Ureter (tissue), 1 donor: ENCODE measurements at places on chromosomes 4 and X.

GRCh38 chr4:8553991-8554405, 26.2 kb upstream of the GPR78 start:
- DNase-seq, result no peak

GRCh38 chr4:7340553-7341433, 93.9 kb downstream of the PSAPL1 start:
- no peak for DNase-seq

DNA sequence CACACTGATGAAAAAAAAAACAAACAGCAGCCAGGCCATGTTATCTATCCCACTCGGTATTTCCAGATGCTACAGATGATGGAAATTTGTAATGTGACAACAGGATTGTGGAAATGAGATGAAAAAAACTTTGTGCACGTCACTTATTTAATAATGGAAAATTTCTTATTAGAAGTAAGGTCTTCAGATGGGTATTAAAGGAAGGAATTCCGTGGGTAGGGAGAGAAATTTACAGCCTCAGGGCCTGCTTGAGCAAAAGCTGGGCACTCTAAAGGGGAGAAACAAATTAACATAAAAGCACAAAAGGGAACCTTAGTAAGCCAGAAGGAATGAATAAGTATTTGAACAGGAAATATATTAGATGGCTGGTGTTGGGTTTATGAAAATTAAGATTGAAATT, 4.2 kb upstream of the PKD2 start:
- no peak for DNase-seq

- no peak for DNase-seq
Observed at GRCh38 chr4:140426610-140427105, 790 bp downstream of the CLGN start.

- no peak for DNase-seq
Observed at GRCh38 chr4:93788712-93789111, 39.8 kb upstream of the ATOH1 start.

DNA sequence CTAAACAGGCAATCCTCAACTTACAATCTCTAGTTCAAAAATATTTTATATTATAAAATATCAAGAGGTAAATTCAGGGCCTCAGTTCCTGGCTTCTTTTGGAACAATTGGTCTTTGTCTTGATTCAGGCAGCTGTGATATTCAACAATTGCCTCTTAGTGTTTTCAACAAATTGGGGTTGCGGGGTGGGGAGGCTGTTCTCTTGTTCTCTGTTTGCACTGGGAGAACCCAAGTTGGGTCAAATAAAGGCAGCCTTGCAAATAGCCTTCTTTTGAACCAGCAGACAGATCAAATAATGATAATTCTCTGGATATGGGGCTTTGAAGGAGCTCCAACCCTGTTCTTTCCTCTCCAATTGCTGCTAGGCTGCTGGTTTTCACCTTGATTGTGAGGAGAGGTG, 142.5 kb downstream of the COL4A5 start:
- no peak for DNase-seq

DNA sequence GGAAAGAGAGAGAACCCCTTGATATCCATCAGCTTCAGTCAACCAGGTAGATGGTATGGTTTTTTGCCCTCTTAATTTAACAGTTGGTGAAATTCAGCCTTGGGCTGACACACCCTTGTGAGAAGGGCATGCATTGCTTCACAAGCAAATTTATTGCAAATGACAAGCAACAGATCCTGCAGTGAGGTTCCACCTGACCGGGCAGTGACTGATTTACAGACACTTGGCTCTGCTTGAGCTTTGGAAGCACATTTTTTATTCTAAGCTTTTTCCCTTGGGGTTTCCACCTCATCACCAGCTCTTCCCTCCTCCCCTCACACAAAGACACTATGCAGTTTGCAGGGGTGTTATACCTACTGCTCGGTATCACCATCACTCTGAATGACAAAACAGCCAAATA, 28.3 kb upstream of the SERTM2 start:
- no peak for DNase-seq

GRCh38 chr4:157300701-157301100, 80.2 kb downstream of the GRIA2 start:
- no peak for DNase-seq

GRCh38 chr4:105148776-105149175, 2.1 kb downstream of the TET2 start:
- DNase-seq, result no peak

GRCh38 chr4:181684310-181684709, 558.9 kb upstream of the TENM3 start:
- no peak for DNase-seq

DNA sequence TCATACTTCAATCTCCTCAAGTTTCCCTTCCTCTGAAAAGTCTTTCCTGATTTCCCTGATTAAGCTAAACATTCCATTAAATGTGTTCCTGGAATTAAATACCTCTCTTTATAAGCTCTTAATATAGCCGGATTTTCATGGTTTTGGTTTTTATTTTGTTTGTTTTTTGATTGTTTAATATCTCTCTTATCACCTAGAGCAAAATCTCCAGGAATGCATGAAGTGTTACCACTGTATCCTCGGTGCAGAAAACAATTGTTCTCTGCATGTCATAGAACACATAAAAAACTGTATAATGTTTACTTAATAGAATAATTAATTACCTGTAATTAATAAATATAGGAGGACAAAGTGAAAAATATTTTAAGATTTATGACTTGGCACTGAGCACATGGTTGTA, 86.2 kb downstream of the PCDH18 start:
- no peak for DNase-seq

GRCh38 chr4:39170301-39170700, 12.0 kb upstream of the WDR19 start:
- no peak for DNase-seq

DNA sequence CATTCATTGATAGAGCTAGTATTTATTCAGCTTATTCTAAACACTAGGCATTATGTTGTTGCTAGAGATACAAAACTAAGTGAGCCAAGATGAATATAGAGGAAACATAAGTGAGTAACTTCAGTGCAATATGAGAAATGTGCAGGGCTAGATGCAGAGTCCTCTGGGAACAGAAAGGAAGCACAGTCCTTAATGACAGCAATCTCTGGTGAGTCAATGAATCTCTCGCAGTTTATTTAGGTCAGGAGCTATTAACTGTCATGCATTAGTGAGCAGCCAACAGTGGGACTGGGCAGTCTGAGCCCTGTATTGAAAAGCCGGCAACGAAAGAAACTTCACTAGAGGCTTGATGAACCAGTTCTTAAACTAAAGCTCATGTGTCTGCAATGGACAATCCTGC, 598.1 kb upstream of the MAGEB2 start:
- DNase-seq, result no peak

DNA sequence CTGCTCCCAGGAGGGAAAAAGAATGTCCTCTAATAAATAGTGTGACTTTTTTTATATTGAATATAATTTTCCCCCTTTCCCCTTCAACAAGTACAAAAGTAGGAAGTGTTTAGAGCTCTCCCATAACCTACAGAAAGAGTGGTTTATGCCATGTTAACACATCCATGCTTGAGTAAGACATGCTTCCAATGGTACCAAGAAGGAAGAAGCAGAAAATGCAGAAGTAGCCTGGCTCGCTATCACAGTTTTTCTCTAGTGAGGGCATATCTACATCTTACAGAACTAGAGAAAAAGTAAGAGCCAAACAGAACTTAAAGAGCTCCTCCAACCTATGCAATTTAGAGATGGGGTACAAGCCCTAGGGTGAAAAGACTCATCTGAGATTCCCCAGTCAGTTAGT, 82.5 kb downstream of the ARHGEF9 start:
- DNase-seq, result no peak

- no peak for DNase-seq
Observed at GRCh38 chrX:33273535-33273934, 62.2 kb upstream of the DMD start.

DNA sequence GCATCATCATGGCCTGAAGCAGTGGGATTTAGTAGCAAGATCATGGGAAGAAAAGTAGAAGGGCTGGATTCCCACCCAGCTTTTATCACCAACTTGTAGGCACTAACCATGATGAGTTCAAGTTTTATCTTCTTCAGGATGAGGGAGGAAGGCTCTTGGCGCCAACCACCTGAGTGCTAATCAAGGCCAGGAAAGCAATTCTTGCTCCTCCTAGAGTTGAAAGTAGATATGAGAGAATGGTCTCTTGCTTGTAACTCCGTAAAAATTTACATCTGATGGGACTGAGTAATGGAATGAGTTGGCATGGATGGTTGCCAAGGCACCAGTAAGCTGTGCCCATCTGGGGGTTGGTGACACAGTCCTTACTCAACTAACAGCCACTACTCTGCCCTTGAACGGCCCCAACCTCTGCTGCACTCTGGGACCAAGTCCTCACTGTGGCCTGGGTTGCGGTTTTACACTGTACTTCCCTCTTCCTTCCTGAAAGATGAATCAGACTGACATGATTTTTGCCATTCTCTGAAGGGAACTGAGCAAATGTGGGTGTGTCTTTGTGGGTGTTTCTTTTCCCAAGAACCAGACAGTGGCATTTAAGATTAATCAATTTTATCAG, 39.4 kb upstream of the NDP start:
- DNase-seq, result peak; percentile 43

GRCh38 chr4:142104041-142104440, 467.7 kb downstream of the IL15 start:
- DNase-seq, result no peak

DNA sequence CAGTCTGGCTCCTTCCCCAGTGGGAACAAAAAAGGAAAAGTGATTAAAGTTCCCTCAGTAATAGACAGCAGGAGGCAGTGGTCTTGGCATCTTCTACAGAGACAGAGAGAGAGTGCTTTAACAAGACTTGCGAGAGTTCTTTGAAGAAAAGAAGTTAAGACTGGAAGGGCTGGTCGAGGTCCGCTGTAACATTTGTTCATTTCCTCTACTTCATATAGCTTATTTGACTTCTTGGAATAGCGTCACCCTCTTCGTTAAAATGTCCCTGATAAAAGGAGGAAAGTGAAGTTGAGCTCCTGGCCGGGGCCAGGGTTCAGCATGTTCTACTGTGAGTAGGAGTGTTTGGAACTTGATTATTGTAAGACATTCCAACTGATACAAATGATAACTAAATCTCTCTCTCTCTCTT, 179.8 kb downstream of the SLIT2 start:
- DNase-seq, result no peak

DNA sequence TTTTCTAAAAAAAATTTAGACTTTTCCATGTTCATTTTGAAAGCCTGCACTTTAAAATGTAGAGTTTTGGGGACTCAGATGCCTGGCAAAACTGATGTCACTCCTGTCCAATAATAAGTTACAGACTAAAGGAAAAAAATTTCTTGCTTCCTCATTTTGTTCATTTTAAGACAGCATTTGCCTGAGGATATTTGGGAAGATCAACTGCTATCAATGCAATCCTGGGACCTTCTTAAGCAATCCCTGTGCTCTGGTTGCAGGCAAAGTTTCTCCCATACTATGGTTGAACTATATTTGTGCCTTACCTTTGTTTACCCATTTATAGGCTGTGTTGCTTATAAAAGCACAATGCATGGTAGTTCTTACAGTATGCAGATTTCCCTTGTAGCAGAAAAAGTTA, 280.4 kb downstream of the CFAP47 start:
- no peak for DNase-seq

DNA sequence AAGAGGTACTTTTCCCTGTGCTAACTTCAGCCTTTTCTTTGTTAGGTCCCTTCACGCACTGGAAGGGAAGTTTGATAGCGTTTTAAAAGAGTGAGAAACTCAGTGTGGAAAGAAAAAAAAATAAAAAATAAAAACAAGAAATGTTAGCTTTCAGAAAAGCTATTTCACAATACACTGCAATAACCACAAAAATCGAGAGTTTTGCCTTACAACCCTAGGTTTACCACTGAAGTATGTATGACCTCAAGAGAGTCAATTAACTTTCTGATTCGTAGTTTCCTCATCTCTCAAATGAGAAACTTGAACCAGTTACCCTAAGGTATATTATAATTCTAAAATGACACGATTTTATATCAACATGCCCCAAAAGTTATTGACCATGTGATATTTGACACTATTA, 93.9 kb upstream of the JADE1 start:
- DNase-seq, result no peak

DNA sequence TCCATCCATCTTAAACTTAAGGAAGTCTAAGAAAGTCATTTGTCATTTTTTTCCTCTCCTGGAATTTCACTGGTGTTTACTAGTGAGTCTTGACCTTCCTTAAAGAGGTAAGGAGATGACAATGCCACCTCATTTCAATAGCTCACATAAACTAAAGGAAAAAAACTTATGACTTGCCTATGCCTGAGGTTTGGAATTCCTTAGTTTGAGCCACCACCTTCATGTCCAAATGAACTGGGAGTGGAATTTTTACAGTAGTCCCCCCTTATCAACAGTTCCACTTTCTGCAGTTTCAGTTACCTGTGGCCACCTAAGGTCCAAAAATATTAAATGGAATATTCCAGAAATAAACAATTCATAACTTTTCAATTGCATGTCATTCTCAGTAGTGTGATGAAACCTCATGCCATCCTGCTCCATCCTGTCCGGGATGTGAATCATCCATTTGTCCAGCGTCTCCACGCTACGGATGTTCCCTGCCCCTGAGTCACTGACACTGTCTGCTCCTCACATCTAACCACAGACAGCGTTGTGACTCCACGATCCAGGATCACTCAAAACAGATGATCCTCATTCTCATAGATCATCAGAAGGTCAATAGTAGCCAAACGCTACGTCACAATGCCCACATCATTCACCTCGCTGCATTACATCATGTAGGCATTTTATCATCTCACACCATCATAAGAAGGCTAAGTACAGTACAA, 177.4 kb downstream of the SH3KBP1 start:
- DNase-seq, result no peak

GRCh38 chrX:13380211-13380610, 60.4 kb upstream of the ATXN3L start:
- no peak for DNase-seq

- DNase-seq, result no peak
Observed at GRCh38 chrX:71282514-71283402, 677 bp upstream of the NONO start.

- DNase-seq, result no peak
Observed at GRCh38 chr4:138292321-138292720, 50.2 kb upstream of the SLC7A11 start.

GRCh38 chr4:40843696-40844095, 93.9 kb downstream of the NSUN7 start:
- no peak for DNase-seq

DNA sequence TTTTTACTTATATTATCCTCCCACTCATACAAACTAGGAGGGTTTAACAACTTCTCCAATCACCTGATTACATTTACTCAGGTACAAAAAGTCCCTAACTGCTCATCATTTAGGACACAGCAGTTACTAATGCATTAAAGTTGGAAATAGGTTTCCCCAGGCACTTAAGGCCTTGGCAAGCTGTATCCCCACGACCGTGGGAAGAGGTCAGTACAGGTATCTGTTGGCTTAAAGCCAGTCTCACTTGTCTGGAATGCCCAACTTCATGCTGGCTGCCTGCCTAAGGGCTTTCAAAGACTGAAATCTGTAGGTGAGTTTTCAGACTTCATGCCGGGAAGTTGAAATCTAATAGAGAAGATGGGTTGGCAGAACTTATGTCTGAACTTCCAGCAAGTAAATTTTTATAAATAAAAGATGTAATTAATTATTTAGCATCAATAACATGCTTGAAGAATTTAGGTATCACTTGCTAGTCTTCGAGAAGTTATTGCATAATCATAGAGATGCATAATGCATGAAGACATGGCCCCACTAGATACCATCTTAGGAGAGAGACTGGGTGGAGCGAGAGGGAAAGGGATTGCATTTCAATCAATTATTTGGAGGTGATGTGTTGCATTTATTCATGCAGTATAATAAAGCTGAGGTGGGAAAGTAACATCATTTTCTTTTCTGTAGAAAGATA, 54.2 kb downstream of the SCD5 start:
- DNase-seq, result no peak

- peak; percentile 41 for DNase-seq
Observed at GRCh38 chr4:2832309-2832980, 11.2 kb upstream of the ADD1 start.

GRCh38 chr4:166977596-166977995, 256.7 kb downstream of the SPOCK3 start:
- DNase-seq, result no peak
